CD4-positive, alpha-beta T cell (primary cell): ENCODE measurements at places on chromosomes 5 and 9.

- DNase-seq, result no peak
Observed at GRCh38 chr5:87127956-87128687, 139.6 kb upstream of the RASA1 start.

GRCh38 chr9:72200452-72200851 lies 51.2 kb downstream of the GDA start:
- no peak for DNase-seq

- no peak for DNase-seq
Observed at GRCh38 chr5:172553903-172554302, 87.2 kb upstream of the NEURL1B start.

DNA sequence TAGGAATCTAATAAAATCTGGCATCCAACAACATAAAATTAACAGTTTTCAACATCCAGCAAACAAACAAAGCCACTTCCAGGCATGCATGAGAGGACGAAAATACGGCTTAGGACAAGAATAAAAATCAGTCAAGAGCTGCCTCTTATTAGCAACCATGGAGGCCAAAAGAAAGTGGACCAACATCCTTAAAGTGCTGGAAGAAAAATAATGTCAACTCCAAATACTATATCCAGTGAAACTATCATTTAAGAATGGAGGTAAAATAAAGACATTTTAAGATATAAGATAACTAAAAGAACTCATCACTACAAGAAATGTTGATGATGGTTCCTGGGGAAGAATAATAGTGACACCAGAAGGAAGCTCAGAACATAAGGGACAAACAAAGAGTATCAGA lies 224.0 kb upstream of the IRX4 start:
- no peak for DNase-seq
